ENCODE measurements at places on chromosomes 1 and 21.

DNA sequence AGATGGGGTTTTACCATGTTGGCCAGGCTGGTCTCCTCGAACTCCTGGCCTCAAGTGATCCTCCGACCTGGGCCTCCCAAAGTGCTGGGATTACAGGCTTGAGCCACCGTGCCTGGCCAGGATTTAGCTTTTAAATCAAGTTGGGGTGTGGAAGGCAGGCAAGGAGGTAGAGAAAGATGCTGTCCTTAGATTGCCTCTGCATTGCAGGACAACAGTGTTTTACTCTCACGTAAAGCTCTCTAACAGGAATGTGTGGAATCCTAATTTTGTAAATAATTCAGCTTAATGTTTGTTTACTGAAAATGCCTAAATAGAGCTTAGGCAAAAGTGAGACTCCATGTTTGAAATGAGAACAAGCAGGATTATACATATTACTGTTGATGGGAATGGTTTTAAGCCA, 29.5 kb upstream of the TGFB2 start:
- no peak for DNase-seq

DNA sequence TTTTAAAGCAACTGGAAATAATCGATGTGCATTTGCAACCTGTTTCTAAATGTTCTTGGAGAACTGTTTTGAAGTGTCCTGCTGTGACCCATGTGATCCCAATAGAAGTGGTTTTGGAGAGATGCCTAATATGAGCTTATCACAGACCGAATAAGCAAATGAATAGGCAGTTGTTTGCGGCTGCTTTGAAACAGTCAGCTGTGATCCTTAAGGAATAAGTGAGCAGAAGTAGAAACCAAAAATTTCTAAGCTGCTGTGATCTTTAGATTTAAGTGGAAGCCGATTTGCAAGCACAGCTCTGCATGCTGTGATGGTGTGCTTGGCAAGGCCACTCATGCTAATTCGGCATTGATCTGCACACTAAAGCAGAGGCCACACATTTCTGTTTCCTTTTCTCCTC, 329.5 kb upstream of the DUSP10 start:
- no peak for DNase-seq

DNA sequence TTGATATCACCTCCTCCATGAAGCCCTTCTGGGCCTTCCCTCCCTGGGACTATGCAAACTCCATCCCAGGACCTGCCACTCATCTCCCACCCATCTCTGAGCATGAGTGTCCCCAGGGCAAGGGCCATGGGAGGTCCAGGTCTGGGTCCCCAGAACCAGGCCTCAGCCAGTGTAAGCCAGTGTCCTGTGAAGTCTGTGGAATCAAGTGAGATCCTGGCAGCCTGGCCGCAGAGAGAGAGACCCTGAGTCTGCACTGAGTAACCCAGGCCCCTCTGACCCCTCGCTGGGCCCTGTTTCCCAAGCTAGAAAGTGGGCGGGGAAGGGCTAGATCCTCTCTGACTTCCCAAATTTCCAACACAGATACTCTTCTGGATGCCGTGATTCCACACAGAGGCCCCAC, 132.7 kb downstream of the DMRTB1 start:
- no peak for DNase-seq

GRCh38 chr1:155063550-155064110, at the start of gene EFNA4:
TSS of gene EFNA4 (plus strand) at chr1:155063740. CDS start at chr1:155063824, 84 bp downstream.
- DNase-seq = peak; percentile 32

GRCh38 chr1:7007902-7008301, 222.6 kb downstream of the CAMTA1 start:
- no peak for DNase-seq

DNA sequence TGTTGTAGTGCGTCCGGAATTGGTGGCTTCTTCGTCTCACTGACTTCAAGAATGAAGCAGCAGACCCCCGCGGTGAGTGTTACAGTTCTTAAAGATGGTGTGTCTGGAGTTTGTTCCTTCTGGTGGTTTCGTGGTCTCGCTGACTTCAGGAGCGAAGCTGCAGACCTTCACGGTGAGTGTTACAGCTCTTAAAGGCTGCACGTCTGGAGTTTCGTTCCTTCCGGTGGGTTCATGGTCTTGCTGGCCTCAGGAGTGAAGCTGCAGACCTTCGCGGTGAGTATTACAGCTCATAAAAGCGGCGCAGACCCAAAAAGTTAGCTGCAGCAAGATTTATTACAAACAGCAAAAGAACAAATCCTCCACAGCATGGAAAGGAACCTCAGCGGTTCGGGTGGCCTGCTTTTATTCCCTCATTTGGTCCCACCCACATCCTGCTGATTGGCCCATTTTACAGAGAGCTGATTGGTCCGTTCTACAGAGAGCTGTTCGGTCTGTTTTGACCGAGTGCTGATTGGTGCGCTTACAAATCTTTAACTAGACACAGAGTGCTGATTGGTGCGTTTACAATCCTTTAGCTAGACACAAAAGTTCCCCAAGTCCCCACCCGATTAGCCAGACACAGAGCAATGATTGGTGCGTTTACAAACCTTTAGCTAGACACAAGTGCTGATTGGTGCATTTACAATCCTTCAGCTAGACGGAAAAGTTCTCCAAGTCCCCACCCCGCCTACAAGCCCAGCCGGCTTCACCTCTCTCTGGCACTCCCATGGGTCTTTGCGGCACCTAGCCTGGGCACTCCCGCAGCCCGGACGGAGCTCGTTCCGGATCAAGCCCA, 49.6 kb upstream of the KRTAP19-8 start:
- DNase-seq = no peak

DNA sequence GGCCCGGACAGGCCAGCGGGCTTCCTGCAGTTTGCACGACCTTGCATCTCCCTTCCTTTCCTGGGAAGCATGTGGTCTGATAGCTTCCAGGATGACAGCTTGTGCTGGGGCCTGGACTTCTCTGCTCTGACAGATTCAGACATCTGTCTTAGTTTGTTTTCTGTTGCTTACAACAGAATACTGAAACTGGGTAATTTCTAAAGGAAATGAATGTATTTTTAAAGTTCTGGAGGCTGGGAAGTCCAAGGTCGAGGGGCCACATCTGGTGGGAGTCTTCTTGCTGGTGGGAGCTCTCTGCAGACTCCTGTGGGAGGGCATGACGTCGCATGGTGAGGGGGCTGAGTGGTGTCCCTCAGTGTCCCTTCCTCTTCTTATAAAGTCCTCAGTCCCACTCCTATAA, 35.3 kb upstream of the TENT5B start:
- DNase-seq = no peak

DNA sequence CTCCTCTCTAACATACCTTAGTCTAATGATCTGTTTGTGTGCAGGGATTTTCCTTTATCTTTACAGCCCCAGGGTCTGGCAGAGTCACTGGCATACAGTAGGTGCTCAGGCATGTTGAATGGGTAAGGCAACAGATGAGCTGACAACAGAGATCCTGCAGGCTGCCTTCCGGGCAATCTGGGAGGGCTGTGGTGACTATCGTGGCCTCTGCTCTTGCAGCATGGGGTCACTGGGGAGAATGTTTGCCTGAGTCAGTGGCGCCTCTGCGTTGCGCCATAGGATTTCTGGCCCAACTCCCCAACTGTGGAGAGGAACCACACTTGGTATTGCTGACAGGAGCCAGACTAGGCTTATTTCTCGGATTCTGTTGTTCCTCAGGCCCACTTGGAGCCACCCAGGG, 93.8 kb downstream of the LAMC2 start:
- no peak for DNase-seq

DNA sequence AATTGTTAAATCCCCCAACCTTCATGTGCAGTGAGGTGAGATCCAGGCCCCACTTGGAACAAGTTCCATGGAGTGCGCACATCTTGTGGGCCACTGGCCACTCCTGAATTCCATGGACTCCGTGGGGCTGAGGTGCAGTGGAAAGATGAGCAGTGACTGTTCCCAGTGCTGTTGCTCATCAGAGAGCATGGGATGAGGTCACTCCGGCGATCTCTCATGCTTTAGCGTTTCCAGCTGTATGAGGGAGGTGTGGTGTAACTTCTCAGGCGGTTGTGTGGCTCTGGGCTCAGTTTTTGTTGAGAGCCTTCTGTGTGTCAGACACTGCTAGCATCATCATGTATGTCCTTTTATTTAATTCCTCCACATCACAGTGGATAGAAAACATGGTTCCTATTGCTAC, 96.2 kb downstream of the GALNT2 start:
- DNase-seq = no peak

DNA sequence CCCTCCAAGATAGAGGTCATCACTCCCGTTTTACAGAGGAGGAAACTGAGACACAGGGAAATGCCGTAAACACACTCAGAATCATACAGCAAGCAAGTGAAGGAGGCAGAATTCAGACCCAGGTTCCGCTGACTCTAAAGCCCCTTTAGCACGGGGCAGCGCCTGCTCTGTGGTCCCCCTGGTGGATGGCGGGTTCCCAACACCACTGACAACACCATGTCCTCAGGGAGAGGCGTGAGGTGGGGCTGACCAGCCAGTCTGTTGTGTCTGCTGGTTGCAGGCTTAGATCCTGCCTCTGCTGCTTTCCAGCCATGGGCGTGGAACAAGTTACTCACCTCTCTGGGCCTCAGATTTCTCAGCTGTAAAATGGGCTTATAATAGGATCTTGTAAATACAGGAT, 617.3 kb downstream of the MATN1 start:
- DNase-seq = no peak

GRCh38 chr1:166080967-166081870, 85.6 kb downstream of the FAM78B start:
- no peak for DNase-seq

GRCh38 chr1:57158604-57158998, 192.8 kb upstream of the C8B start:
- no peak for DNase-seq

DNA sequence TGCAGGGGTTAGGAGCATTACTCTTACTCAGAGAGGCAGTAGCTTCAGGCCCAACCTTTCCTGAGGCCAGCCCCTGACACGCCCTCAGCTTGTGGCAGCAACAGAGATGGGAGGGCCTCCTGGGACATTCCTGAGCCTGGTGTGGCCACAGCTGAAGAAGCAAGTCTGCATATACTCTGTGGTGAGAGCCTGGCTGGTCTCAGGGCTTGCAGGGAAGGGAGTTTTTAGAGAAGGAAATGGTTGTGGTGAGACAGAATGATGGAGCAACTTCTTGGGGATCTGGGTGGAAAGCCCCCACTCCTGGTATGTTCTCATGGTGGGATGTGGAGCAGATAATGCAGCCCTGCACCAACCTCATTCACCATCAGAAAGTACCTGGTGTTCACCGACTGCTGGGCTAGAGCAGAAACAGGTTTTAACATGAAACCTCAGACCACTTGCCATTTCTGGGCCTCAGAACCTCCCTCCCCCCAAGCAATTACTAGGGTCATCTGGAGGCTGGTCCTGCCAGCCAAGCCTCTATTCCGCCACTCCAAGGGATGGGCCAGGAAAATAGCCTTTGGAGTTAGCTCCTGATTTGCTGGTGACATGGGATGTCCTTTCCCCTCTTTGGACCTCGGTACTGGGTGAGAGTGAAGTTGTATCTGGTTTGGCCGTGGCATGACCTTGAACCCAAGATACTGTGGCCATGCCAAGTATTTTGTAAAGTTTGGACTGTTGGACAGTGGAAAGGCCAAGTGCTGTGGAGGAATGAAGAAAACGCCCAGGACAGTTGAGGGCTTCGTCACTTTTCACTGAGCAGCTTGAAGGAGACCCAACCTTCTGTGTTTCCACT, 28.1 kb upstream of the RNF19B start:
- peak; percentile 11 for DNase-seq

GRCh38 chr1:48077795-48078222, 80.6 kb upstream of the TRABD2B start:
- DNase-seq = no peak

DNA sequence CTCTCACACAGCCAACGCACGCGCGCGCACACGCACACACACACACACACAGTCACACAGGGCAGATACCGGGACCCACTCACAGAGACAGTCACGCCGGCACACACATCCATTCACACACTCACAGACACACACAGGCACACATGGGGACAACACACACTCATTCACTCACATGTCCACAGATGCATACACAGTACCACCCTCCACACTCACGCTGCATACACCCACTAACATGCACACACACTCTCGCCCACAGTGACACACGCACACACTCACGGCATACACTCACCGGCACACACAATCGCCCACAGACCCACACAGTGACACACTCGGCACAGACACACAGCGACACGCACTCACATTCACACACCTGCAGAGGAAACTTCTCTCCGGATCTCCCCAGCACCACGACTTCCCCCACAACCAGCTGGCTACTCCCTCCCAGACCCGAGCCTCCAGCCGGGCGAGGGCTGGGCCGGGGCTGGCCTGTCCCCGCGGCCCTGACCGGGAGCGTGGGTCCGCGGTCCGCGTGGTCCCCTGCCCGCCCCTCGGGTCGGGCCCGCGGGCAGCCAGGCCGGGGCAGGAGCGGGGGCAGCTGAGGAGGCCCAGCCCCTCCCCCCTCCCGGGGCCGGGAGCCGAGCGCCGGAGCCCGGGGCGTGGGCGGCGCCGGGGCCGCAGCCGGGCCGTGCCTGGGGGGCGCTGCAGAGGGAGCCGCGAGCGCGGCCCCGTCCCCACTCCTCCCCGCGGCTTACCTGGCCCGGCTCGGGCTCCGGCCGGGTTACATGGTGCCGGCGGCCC, 552 bp downstream of the DLGAP3 start:
- DNase-seq = no peak

DNA sequence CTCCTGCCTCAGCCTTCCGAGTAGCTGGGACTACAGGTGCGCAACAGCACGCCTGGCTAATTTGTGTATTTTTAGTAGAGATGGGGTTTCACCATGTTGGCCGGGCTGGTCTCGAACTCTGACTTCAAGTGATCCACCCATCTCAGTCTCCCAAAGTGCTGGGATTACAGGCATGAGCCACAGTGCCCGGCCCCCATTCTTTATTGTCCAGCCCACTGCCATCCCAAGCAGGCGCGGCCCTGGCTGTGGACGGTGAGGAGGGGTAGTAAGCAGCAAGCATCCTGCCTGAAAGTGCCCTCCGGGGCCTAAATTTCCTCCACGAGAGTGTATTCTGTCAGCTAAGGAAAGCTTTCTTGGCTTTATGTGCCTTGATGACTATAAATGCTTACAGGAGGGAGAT, 113.2 kb upstream of the CSF3R start:
- no peak for DNase-seq

DNA sequence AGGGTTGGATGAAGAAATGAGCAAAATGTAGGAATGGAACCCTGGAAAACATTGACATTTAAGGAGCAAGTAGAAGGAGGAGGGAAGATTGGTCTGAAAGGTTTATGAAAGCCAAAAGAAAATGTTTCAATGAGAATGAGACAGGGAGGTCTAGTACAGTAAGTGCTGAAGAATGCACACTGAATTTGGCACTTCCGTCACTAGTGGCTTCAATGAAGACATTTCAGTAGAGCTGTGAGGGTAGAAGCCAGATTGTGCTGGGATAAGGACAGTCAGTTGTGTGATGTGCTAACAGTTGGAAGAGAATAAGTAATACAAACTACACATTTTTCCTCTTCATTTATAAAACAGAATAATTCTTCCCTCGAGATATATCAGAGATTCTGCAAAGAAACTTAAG, 17.1 kb downstream of the THEM4 start:
- no peak for DNase-seq

DNA sequence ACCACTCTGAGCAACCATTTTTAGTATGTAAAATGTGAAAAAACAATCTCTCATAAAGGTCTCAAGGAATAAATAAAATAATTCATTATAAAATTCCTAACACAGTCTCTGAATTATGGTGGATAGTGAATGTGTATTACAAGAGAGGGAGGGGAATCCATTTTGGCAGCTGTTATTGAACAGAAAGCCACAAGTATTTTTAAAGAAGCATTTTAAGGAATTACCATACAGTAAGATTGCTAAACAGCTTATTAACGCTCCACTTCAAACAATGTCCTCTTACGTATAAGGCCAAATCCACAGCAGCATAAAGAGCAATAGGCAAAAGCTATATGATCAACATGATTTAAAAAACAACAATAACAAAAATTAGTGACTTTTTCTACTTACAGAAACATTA, 18.4 kb downstream of the PIGK start:
- no peak for DNase-seq
